ENCODE measurements at places on chromosomes 6 and 20.

DNA sequence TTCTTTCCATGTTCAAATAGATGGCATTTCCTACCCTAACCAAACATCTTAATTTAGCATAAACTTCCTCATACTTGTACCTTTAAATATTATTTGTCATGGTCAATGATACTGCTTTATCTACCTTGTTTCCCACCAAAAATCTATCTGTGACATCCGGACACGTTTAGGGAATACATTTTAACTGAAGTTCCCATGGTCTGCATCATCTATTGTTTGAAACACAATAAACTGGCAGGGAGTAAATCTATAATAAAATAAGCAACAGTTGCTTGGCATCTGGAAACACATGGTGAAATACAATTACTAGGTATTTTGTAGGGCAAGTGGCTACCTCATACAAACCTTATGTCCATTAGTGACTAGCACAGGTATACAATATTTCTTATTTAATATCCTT, 289.1 kb downstream of the GJA1 start:
- no peak for DNase-seq

GRCh38 chr6:147192278-147192911, 11.8 kb upstream of the STXBP5 start:
- DNase-seq = no peak

- DNase-seq = peak; percentile 43
These were observed 81.9 kb upstream of the E2F3 start for GRCh38 chr6:20319520-20320357.

- no peak for DNase-seq
These were observed 193.2 kb downstream of the SLC16A10 start for GRCh38 chr6:111280445-111280955.

DNA sequence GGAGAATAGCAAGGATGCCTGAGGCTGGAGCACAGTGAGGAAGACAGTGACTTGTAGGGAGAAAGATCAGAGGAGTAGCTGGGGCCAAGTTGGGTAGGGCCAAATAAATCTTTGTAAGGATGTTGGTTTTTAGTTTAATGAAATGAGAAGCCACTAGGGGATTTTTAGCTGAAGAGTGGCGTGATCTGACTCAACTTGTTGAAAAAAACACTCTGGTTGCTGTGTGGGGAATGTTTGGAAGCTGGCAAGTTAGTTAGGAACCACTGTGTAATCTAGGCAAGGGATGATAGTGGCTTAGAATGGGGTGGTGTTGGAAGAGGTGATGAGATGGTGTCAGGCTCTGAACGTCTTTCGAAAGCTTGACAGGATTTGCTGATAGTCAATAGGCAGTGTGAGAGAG, 176.1 kb upstream of the HDDC2 start:
- no peak for DNase-seq

DNA sequence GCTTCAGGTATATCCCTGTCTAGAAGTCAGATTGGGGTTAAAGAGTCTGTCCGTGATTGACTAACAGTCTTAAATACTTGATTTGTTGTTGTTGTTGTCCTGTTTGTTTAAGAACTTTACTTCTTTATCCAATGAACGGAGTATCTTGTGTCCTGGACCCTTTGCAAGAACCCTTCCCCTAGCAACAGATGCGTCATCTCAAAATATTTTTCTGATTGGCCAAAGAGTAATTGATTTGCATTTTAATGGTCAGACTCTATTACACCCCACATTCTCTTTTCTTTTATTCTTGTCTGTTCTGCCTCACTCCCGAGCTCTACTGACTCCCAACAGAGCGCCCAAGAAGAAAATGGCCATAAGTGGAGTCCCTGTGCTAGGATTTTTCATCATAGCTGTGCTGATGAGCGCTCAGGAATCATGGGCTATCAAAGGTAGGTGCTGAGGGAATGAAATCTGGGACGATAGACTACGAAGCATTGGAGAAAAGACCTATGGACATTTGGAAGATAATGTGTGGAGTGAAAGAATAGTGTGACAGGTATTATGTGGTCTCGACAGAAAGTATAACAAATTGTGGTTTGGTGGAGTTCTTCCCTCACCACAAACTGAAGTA, at the start of gene HLA-DRA:
HLA-DRA (plus strand) TSS at position 286 of the 613 bp plus-strand sequence; CDS start at position 350, 64 bp downstream.
- no peak for DNase-seq

DNA sequence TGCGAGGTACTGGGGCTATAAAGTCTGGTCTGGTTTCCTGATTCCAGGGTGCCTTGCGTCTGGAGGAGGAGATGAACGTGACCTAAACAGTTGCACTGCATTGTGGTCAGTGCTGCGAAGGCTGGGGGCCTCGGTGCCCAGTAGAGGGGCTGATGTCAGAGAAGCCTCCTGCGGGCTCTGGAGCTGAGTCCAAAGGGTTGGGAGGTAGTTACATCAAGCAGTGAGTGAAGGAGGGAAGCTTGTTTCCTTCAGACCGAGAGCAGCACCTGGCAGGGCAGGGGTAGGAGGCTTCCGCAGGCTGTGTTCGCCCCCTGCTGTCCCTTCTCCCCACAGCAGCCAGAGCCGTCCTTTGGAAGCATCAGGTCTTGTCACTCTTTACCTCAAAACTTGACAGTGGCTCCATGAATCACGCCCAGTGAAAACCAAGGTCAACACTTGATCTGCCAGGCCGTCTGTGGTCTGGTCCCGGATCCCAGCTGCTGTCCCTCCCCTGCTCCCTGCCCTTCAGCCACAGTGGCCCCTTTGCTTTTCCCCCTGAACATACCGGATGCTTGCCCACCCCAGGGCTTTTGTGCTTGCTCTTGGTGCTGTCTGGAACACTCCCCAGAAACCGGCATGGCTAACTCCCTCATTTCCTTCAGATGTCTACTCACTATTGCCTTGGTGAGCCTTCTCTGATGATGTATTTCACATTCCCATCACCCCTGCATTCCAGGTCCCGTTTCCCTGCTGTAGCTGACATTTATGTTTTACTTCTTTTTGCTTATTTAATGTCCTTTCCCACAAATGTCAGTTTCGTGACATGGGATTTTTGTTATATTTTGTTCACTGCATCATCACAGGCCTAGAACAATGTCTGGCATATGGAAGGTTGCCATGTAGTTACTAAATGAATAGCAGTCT, 7.0 kb downstream of the DYNLRB1 start:
- no peak for DNase-seq

DNA sequence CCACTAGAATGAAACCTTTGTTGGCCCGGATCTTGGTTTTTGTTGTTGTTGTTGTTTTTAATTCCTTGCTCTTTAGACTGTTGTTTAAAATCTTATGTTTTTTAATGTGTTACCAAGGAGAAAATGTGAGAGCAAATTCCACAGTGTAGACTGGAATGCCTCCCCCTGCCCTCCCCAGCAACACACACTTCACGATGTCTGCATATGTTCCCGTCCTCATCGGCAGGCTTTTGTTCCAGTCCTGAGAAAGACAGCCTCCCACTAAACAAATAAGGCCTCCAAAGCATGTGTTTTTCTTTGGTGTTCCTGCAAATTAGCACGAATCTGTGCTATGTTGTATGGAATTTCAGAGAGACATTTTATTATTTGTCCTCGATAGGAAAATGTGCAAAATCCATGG, 263.3 kb upstream of the QKI start:
- no peak for DNase-seq

- no peak for DNase-seq
These were observed 484.8 kb upstream of the JAG1 start for GRCh38 chr20:11158589-11158988.

DNA sequence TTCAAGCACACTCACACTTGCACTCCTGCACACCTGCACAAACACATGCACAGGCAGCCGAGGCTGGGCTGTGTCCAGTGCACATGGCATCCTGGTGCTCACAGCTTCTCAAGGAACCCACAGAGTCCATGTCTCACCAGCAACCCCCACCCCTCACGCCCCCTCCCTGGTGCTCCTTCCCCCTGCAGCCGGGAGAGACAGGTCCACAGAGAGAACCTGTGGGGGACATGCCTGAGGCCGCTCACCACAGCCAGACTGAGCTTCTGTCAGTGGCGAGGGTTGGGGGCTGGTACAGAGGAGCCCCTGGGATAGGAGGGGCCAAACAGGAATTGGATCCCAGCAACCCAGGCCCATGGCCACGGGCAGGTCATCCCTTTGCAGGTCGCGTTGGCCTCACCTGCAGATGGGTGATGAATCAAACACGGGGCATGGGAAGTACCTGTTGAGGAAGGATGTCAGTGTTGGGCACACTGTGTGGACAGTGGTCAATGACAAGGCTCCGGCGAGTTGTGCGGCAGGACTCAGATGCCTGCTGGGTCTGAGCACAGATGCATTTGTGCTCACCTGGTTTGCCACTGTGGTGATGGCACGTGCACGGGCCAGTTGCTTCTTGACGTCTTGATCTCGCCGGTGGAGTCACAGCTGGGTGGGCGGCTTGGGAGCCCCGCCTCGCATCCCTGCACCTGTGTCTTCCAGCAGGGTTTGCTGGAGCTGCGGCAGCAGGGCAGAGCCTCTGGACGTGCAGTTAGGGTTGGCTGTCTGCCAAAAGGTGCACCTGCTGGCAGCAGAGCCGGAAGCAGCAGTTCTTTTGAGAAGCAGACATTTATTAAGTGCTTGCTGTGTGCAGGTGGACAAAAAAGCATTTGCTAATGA, 113.0 kb downstream of the ERMARD start:
- no peak for DNase-seq

DNA sequence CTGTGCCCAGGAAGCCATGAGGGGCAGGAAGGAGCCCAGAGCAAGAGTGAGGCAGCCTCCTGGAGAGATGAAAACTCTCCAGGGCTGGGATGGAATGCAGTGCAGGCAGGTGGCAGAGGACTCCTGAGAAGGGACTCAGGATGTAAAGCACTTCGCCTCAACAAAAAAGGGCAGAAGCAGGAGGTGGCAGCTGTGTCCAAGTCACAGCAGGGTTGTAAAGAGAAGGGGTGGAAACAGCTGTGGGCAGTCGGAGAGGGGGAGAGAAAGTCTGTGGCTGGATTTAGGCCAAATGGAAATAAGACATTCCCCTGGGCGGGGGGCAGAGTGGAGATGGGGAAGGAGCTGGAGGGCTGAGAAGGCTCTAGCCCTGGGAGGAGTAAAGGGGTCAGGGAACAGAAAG, 34.9 kb downstream of the CYP21A2 start:
- DNase-seq = no peak

DNA sequence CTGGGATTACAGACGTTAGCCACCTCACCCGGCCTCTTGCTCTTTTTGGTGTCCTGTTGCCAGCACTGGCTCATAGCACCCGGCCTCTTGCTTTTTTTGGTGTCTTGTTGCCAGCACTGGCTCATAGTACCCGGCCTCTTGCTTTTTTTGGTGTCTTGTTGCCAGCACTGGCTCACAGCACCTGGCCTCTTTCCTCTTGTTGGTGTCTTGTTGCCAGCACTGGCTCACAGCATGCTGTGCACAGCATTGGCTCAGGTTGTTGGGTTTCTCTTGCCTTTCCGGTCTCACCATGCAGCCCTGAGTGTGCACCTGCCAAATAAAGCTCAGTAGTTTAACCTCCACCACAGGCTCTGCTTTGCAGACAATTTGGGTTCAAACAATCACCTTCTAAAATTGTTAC, 208.2 kb downstream of the THBS2 start:
- DNase-seq = no peak

Data from NK-92 treated with Interleukin-12 subunit alpha and Interleukin-12 subunit beta, amount 100 ng/mL, for 24 hours (cell line).